NB4 (cell line): ENCODE measurements at places on chromosomes 3 and 15.

DNA sequence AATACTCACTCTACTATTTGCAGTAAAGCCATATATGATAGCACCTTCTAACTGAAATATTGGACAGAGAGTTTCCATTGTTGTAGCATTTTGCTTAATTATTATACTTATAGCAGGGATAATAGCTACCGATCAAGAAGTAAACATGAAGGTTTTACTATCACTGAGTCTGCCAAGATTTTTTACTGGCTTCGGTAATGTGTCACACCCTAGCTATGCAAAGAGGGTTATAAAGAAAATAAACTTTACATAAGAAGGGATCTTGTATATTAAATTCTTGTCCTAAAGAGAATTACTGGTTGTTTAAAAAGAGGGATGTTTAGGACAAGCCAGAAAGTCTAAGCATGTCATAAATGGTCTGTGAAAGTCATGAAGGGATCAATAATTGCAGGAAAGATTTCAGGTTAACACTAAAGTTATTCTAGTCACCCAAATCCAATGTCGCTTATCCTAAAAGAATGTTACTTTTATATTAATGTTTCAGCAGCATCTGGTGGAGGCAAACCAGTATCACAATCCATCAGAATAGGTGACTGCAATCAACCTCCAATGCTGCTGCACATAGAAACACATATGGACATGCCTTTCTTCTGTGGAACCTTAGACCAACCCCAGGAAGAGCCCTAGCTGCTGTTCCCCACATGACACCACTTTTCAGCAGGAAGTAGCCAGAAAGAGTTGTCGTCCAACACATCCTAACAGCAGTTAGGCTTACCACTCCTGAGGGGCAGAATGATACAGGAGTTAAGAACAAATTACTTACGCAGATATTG is 62.7 kb upstream of the GK5 start:
- DNase-seq, result no peak

DNA sequence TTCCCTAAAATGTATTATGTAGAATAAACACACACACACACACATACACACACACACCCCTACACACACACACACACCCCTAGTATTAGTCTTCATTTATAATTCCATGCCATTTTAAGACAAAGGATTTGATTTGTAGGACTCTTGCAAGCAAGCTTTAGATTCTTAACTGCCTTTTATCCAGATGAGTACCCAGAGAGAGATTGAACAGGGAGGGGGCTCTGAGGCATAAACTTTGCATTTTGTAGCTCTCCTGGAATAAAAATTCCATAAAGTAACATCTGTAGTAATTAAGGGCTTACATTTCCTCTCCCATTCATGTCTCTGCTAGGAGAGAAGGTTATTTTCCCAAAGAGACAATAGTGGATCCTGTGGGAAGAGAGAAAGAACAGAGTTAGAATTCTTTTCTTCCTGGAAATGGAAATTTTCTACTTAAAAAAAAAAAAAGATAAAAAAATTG is 479.4 kb downstream of the RBMS3 start:
- DNase-seq, result no peak

GRCh38 chr15:40064231-40064894 is 25.4 kb upstream of the SRP14 start:
- no peak for DNase-seq

GRCh38 chr3:188102861-188103547 is 51.0 kb upstream of the LPP start:
- no peak for DNase-seq

DNA sequence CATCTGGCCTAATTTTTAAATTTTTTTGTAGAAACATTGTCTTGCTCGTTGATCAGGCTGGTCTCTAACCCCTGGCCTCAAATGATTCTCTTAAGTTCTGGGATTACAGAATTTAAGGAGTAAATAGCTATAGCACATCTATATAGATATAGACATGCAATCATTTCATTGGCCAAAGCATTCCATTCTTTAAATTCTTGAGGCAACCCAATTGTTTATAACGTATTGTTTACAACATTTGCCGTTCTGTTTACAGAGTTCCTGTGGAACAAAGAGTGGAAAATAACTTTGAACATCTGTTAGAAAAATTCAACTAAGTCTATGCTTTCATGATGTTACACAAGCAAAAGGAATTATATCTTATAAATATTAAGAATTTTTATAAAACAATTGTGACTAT is 205.2 kb upstream of the ROBO2 start:
- DNase-seq, result no peak

GRCh38 chr3:30169487-30169886 is 436.9 kb upstream of the TGFBR2 start:
- DNase-seq, result no peak

GRCh38 chr3:94004301-94004910 is 24.0 kb downstream of the STX19 start:
- peak; percentile 69 for DNase-seq

GRCh38 chr3:186844908-186845307 is 2.4 kb downstream of the ADIPOQ start:
- DNase-seq, result no peak

DNA sequence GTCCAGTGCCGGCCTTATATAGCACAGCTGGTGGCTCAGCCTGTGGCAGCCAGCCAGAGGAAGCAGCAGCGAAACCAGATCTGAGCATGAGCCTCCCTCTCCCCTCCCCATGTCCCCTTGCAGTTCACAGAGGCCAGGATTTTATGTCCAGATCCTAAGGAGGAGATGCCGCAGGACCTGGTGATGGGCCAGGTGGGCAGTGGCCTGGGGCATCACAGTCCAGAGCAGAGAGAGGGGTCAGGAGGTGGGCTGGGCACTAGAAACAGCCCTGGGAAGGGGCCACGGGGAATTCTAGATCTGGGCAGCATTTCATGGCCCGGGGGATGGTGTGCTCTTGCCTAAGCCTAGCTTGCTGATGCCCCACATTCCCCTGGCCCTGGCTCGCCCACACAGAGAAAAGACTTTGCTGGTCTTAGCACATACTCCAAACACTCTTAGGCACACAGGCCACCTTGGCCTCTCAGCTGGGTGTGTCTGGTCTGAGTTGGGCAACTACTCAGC is 259 bp upstream of the CILP start:
- DNase-seq, result no peak

DNA sequence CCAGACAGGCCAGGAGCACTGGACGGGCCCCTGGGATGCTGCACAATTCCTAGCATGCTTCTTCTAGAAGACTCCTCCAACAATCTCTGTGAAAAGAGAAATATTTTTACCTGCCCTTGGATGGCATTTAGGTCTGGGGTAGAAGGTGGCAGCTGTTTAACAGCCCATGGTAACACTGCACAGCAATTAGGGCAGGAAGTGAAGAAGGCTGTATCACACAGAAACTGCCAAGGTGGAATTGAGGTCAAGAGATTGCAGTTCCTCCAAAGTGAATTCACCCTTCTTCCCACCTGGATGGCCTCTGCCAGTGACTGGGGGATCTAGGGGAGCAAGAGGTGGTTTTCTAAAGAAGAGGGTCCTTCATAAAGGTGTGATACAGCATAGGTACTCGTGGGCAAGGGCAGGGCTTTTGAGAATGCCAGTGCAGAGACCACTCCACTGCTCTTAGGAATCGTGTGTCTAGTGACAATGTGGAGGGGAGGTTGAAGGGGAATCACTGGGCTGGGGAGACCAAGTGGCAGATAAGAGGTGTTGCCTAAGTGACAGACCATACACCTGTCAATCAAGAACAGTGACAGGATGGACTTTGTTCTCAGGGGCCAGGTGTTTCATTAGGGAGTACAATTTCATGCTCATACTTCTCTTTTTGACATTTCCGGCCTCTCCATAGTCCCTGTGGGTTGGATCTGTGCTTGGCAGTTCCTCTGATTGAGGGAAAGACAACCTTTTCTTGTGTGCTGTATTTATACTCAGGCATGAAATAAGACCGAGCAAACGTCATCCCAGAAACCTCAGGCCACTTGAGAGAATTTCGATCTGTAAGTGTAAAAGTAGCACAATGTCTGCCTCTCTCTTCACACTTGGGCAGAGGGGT is 83.5 kb upstream of the BCL6 start:
- no peak for DNase-seq

DNA sequence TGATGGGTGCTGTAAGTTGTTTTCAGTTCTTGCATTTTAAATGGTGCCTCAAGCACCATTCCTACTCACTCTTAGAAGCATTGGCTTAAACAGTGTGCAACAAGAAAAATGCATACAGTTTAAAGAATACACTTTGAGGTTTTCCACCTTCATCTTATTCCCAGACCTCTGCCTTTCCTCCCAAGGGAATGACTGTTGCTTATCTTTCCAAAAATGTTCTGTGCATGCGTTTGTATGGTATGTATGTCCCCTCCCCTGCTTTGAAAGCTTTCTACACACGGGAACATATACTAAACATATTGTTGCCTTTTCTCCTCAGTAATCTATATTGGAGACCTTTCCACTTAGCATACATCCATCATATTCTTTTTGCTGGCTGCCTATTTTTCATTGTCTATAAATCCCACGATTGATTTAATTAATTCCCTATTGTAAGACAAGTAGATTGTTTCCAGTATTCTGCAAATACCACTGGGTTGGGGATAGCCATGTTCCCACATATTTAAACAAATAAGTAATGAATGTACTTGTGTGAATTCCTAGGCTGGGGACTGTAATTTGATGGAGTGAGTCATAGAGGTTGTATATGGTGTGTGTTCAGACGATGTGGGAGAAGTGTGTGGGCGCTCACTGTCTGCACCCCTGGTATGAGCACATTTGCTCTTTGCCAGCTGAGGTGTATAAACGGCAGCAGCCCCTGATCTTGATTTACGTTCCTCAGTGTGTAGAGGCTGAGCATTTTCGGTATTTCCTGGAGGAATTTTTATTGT is 5.8 kb downstream of the TRAK1 start:
- no peak for DNase-seq

- DNase-seq, result no peak
Observed at GRCh38 chr15:48556159-48556897, 89.2 kb downstream of the FBN1 start.

DNA sequence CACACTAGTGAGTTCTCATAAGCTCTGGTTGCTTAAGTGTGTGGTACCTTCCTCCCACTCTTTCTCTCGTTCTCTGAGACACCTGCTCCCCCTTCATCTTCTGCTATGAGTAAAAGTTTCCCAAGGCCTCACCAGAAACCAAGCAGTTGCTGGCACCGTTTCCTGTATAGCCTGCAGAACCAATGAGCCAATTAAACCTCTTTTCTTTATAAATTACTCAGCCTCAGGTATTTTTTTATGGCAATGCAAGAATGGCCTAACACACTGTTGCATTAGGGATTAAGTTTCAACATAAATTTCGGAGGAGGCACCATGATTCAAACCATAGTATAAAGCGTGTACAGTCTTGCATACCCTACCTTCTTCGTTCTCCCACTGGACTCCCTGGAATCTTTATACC is 252.3 kb upstream of the CHRM5 start:
- no peak for DNase-seq

- no peak for DNase-seq
Observed at GRCh38 chr3:71421820-71422566, 161.5 kb downstream of the FOXP1 start.

GRCh38 chr3:196555295-196555694 is 13.1 kb downstream of the WDR53 start:
- DNase-seq, result no peak

DNA sequence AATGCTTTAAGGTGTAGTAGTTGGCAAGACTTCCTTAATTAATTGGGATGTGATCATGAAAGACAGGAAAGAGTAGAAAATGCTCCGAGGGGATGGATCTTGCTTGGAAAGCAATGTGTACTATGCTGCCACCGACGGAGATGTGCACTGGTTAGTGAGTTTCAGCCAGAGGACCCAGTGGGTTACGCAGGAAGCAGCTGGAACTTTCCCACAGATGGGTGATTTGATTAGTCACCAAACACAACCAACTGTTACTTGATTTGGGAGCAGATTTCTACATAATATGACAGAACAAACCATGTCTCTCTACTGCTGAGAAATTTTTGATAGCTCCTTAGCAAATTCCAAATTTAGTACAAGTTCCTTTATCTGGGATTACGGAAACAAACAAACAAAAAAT is 245.4 kb upstream of the MCTP2 start:
- DNase-seq, result peak; percentile 18

- DNase-seq, result no peak
Observed at GRCh38 chr15:43550527-43551363, 33.3 kb downstream of the MAP1A start.

GRCh38 chr3:40851836-40852235 is 327.1 kb downstream of the ZNF621 start:
- DNase-seq, result no peak

DNA sequence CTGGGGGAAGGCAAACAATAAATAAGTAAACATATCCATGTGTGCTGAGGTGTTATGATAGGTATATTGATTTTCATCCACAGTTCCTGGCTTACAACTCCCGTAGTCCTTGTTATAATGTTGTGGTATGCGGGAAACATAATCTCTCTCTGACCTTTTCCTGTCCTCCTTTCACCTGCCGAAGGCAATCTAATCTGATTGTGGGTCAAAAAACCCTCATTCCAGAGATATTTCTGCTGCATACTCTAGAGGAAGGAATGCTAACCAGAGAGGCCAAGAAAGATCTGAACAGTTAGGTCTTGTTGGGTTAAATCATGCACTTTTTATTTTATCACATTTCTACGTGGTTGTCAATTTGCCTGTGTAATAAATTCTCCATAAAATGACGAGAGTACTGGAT is 383.6 kb upstream of the SEMA6D start:
- DNase-seq, result no peak

DNA sequence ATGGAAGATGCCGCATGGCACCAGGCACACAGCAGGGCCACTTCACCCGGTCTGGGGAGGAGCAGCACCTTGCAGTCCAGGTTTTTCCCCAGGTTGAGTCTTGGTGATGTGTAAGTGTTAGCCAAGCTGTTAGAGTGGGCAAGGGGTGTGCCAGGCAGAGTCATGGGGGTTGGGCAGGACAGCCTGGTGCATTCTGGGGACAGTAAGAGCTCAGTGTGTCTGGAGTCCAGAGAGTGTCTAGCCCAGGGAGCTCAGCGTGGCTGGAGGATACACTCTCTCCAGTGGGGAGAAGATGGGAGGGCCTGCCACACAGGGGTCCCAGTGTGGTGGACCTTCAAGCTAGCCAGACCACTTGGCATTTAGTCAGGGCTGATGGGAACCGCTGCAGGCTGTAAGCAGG is 87.4 kb downstream of the AAGAB start:
- DNase-seq, result no peak

DNA sequence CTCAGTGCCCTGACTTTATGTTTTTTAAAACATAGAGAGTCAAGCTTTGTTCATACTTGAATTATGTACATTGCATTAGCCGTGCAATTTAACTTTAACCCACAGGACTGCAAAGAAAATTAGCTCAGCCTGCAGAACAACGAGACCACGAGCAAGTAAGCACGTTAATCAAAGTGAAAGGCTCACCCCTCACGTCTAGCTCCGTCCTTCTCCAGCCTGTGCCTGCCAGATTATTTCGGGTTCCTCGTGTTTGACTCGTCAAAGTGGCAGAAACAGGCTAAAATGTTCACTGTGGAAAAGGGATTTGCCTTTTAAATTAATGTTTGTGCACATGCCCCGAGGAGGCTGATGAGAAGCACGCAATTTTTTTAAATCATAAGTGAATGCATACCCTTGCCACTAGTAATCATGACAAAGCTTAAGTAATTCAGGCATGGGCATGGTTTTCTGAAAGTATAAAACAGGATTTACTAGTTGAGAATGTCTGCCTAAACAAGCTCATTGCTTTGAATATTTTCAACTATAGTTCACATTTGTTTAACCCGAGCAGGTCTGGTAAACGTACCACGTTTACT is 15.3 kb downstream of the ZBTB38 start:
- no peak for DNase-seq
